ENCODE measurements at places on chromosomes 3 and 15. TPM values are rescaled to one million over a fixed set of nuclear protein-coding genes. Genes with fewer than 3 reads are reported as not detected.
A peak's percentile ranks its signal among the peaks of the same experiment; 100 is the strongest.

DNA sequence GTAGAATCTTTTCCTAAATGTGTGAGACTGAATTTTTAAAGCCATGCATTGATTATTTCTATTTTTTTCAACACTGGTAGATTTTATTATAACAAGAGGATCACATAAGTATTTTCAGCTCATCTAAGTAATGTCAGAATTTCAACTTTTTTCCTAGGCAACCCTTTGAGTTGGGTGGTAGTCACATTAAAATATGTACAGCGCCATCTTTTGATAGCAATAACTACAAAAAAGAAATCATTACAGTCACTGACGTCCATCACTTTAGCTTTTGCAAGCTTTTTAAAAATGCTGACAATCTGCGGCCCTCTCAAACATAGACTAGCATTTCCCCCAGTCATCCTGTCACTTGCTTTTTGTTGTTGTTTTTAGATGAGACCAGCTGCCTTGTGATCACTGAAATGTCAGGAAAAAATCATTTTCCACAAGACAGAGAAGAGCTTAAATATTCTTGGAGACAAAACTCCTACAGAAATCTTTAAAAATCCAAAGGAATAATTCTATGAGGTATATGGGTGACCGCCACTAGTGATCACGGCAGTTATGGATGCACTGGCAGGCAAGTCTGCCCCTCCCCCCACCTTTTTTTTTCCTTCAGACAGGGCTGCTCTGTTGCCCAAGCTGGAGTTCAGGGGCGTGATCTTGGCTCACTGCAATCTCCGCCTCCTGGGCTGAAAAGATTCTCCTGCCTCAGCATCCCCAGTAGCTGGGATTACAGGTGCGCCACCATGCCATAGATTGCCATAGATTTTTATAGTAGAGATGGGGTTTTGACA, 384.0 kb upstream of the KCNMB2 start:
- DNase-seq, result no peak

- DNase-seq, result peak; percentile 56
Observed at GRCh38 chr3:12994607-12995388, 78.4 kb downstream of the IQSEC1 start.

DNA sequence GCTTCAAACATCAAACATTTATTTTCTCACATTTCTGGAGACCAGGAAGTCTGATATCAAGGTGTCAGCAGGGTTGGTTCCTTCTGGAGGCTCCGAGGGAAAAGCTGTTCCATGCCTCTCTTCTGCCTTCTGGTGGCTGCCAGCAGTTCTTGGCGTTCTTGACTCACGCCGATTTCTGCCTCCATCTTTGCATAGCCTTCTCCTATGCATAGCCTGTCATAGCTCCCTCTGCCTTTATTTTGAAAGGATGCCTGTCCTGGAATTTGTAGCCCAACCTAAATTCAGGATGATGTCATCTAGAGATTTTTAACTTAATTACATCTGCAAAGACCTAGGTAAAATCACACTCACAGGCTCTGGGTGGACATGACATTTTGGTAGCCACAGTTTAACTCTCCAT, 70.4 kb downstream of the RGMA start:
- DNase-seq, result no peak

- no peak for DNase-seq
Observed at GRCh38 chr3:64730681-64731080, 42.9 kb upstream of the ADAMTS9 start.

MAGI1 gene
- total RNA-seq, result 1.7 TPM

DNA sequence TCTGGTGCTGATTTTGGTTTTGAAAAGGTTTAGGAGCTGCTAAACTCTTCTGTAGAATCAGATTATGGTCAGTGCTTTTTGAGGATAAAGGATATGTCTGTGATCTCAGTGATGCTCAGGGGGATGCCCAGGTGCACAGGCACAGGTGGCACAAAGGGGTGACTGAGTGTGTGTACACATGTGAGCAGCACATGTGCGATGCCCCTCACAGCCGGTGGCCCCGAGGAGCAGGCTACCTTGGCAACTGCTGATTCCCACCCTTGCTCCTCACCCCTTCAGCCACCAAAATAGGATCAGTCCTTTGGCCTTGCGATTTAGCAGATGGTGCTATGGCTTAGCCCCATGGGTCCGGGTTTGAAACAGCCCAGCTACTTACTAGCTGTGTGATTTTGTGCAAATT, 51.1 kb downstream of the POMGNT2 start:
- no peak for DNase-seq

EPHB3 gene
- not detected for total RNA-seq

GABRA5 gene
- not detected for total RNA-seq

- DNase-seq, result peak; percentile 70
Observed at GRCh38 chr3:52240059-52240885, 1.3 kb upstream of the TWF2 start.

PDCD10 gene
- 73.0 TPM for total RNA-seq

HESX1 gene
- not detected for total RNA-seq

DNA sequence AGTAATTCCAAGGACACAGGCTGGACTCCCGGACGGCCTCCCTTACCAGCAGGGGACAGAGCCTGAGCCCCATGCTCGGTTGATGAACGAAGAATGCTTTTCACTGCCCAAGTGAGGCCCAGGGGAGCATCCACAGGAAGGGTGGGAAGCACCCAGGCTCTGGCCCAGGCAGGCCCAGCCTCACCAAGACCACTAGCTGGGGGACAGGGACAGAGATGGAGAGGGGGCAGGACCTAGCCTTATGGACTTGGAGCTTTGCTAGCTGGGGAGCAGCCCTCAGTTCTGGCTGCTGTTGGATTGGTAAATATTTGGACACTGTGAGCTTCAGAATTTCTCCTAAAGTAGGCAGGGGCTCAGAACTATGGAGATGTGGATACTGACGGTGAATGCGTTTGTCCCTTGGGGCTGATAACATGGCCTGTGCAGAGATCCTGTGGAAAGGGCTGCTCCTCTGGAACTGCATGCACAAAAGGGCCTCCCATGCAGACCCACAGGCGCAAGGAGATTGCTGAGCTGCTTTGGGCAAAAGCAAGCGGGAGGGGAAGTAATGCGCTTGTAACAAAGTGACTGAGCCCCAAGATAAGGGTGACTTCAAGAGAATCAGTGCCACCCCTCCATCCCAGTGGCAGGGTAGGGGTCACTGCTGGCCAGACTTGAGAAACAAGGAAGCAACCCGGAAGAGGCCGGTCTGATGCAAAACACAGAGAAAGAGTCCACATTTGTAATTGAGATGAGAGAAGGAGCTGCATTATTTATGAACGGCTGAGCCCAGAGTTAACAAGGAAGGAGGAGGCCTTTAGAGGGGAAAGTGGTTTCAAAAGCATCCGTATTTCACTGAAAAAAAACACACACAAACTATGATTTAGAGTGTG, 70.1 kb upstream of the MEF2A start:
- no peak for DNase-seq

DNA sequence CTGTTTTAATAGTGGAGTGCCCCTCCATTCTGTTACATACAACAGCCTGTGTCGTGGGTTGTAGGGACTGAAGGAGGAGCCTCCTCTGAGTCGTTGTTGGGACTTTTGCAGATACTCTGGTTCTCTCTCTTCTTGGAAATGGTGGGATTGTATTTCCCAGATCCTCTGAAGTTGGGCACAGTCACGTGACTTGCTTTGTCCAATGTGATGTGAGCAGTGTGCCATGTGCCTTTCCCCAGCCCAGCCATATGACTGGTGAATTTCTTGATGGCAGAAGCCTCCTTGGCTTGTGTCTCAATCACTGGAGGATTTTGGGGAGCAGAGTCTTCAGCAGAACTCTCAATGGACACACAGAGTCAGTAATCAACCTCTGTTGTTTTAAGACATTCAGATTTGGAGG, 36.2 kb downstream of the RASGRF1 start:
- DNase-seq, result no peak

PLCH1 gene
- 0.81 TPM for total RNA-seq

FETUB gene
- not detected for total RNA-seq

LDHAL6B gene
- not detected for total RNA-seq

DNA sequence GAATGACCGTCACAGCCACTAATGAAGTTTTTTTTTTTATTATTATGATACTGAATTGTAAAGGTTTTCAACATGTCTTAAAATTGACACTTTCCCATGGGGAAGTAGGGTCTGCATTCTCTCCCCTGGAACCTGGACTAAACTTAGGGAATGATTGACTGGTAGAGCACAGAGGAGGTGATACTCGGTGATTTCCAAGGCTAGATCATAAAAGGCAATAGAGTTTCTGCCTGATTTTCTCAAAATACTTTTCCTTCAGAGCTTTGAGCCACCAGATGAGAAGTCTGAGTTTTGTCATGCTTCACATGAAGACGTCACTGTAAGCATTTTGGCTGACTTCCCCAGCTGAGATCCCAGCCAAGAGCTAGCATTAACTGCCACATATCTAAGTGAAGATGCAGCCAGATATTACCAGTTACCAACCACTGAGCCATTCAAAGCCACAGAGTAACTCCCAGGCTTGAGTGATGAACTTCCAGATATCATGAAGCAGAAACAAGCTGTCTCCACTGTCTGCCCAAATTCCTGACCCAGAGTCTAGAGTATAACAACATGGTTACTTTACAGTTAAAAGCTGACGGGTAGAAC, 105.8 kb downstream of the LSAMP start:
- no peak for DNase-seq

CD96 gene
- not detected for total RNA-seq

ADAMTS7 gene
- total RNA-seq, result 2.1 TPM

- DNase-seq, result no peak
Observed at GRCh38 chr3:11998092-11998491, 6.1 kb upstream of the SYN2 start.

GOLGA6A gene
- not detected for total RNA-seq

DNA sequence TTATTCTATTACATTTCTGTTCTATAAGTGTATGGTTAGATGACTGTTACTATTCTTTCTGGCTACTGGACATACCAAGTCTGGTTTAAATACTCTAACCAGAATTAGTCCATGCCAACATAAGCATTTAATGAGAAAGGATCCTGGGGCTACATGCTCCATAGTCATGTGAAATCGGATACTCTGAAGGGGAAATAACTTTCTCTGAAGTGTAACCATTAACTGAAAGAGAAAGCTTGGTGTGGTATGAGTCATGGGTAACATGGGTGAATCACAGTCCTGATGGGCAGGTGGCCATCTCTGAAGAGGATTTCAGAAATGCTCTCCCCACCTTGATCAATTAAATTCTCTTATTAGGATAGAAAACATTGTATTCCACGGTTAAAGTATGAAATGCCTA, 69.4 kb downstream of the FHIT start:
- peak; percentile 11 for DNase-seq

OTOL1 gene
- total RNA-seq, result not detected

NRROS gene
- not detected for total RNA-seq

GRCh38 chr3:44355362-44356033, 16.9 kb downstream of the TCAIM start:
- DNase-seq, result no peak

- no peak for DNase-seq
Observed at GRCh38 chr3:12117473-12117872, 41.2 kb downstream of the TIMP4 start.

- DNase-seq, result no peak
Observed at GRCh38 chr3:11915621-11916424, 69.1 kb upstream of the TAMM41 start.

DNA sequence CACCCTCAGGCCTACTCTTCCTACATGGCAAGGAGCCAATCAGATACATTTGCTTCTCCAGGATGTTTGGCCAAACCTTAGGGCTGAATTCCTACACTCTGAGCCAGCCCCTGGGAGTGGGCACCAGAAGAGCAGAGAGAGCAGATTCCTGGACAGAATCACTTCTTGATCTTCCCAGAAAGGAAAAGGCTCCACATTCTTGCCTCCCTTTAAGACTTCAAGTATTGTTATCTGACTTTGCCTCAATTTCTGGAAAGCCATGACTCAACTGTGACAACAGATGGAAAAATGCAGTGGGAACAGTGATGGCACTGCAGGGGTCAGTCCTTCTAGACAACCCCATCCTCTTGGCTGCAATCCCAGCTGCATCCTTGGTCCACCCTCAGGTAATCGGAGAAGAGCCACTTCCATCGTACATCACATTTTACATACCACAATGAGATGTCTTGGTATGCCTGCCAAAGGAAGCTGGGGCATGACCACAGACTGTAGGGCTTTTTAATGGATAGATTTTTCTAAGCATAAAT, 21.0 kb downstream of the SLCO2A1 start:
- no peak for DNase-seq

- peak; percentile 36 for DNase-seq
Observed at GRCh38 chr3:23805633-23806533, at the start of gene UBE2E1. TSS of gene UBE2E1 (plus strand) at chr3:23805955. CDS start at chr3:23807270, 1,315 bp downstream.

- DNase-seq, result no peak
Observed at GRCh38 chr3:193515966-193516365, 38.7 kb downstream of the ATP13A4 start.

PML gene
- 9.6 TPM for total RNA-seq

GRCh38 chr3:143658861-143659260, 189.4 kb downstream of the SLC9A9 start:
- DNase-seq, result no peak

GRCh38 chr3:42684632-42685362, 540 bp upstream of the KLHL40 start:
- no peak for DNase-seq

FBXW12 gene
- total RNA-seq, result not detected

DNA sequence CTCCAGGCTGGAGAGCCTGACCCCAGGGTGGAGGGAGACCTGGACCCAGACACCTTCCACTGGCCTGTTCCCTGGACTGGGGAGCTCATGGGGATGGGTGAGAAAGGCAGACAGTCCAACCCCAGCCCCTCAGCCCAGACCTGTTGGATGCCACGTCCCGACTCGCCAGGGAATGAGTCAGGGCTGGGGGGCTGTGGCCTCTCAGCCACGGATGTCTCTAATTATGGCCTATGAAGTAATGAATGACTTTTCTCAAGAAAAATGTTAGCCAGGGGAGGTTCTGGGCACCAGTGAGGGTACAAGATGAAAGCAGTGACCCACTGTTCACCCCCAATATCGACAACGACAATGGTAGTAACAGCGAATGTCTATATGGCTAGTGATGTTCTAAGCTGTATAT, 107.0 kb upstream of the RPL32 start:
- no peak for DNase-seq

- no peak for DNase-seq
Observed at GRCh38 chr15:95013381-95013780, 782.0 kb downstream of the MCTP2 start.

- DNase-seq, result no peak
Observed at GRCh38 chr3:127115691-127116351, 77.1 kb upstream of the PRR23E start.

CSPG4 gene
- 0.10 TPM for total RNA-seq

GRCh38 chr3:66997560-66998112, 471 bp upstream of the KBTBD8 start:
- no peak for DNase-seq

GRCh38 chr3:86830566-86830965, 160.4 kb downstream of the VGLL3 start:
- DNase-seq, result no peak
